ENCODE measurements at places on chromosomes 5 and 9. TPM values are rescaled to one million over a fixed set of nuclear protein-coding genes. Genes with fewer than 3 reads are reported as not detected.

GRCh38 chr9:108333530-108333983 lies 522.2 kb downstream of the ACTL7B start:
- DNase-seq = no peak

- DNase-seq = no peak
Observed at GRCh38 chr9:78539188-78539587, 242.3 kb downstream of the PSAT1 start.

DNA sequence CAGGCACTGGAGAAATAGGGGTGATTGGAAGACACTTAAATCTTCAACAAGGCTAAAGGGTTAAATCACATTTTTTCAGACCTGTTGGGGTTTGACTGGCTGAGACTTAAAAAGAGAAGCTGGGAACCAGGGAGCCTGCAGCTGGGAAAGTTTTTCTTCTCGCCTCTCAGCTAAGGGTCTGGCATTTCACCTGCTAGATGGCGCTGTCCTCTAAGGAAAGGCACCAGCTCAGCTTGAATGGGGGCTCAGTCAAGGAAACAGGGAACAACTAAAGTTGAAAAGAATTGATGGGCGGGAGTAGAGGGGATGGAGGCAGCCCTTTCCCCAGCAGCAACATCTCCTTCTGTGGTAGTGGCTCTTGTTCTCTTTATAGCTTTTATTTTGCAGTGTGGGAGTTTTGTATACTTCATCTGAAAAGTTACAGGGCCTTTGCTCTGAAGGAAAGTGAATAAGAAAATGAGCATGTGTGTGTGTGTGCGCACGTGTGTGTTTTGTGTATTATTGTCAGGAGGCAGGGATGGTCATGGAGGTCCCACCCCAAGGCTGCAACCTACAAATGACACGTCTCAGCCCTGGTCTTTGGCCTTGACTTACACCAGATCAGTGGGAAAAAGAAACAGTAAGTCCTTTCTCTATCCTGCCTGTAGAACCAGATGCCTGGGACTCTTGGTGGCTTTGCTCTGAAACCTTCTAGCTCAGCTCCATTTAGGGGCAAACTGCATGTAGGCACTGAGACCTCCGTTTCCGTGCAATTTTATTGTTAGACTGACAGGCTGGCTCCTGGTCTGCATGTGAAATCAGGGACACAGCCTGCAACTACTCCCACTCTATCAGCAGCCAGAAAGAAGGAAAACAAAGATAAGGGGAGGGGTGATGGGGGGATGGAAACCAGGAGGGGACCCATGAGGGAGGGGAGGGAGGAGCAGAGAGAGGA lies 316.2 kb upstream of the CLINT1 start:
- peak; percentile 88 for DNase-seq

DNA sequence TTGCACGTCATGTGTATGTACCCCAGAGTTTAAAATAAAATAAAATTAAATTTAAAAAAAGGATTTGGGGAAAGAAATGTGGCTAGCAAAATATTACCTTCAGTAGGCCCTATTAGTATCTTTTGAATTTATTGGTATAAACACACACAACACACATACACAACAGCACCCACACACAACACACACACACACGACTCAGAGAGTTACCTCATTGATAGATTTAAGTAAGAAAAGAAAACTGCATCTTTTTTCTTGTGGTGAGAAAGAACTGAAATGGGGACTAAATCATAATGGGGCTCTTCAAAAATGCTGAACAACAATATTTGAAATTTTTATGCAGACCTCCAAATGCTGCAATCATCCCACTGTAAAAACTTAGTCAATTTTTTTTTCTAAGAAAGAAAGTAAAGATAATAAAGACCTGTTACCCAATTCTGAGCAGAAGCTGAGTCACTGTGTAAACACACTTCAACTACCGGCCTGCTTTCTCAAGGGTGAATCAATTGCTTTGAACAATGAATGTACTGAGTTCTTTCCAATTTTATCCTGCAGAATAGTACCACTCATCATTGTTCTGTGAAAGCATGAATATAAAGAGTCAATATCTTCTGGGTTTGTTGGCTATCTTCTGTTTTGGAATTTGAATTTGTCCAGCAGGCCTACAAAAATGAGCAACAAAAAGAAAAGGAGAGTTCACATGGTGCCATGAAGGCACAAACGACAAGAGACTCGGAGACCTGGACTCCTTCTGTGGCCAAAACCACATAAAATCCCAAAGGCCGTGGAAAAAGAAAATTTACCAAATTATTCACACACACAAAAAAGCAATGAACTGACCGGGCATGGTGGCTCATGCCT lies 57.9 kb upstream of the CCNG1 start:
- no peak for DNase-seq

DNA sequence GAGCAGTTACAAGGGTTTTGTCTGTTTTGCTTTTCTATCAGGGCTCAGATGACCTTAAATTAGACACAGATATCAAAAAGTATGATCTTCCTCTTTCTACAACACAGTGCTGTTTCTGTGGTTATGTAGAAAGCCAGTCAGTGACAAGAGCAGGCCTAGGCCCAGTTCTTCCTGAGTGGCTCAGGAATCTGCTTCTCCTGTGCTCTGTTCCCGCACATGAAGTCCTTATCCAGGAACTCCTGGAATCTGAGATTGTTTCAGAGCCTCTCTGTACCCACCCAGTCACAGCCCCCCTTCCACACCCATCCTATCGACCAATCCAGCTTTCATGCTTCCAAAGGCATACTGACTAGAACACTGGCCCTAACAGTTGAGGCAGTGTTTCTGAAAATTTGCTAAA lies 40.4 kb upstream of the SMU1 start:
- DNase-seq = no peak

Gene IRX2
- total RNA-seq = 0.13 TPM

GRCh38 chr9:75146229-75146628 lies 57.9 kb downstream of the OSTF1 start:
- DNase-seq = no peak

DNA sequence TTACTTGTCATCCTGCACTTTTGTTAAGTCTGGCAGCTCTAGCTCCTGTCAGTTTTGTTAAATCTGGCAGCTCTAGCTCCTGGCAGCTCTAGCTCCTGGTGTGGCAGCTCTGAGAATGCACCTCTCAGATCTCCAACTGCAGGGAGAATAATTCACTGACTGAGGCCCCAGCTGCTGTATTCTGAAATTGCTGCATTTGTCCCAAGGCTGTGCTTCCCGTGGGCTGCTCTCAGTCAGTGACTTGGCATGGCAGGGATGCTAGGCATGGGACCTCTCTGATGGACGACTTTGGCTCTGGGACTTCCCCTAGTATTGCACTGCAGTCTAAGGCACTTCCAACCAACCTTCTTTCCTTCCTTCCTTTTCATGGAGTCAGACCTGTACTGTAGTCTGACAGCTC lies 475.7 kb downstream of the CCDC171 start:
- no peak for DNase-seq

- no peak for DNase-seq
Observed at GRCh38 chr5:98365126-98365525, 408.3 kb upstream of the RGMB start.

DNA sequence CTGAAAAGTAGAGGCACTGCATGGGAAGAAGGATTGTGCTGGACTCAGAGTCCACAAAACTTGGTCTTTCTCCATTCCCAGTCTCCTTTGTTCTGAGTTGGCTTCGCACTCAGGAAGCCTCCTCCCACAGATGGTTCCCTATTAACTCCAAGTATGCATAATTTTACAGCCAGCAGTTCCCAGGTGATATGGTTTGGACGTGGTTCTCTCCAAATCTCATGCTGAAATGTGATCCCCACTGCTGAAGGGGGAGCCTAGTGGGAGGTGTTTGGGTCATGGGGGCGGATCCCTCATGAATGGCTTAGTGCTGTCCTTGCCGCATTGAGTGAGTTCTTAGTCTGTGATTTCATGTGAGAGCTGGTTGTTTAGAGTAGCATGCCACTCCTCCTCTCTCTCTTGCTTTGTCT lies 86.6 kb downstream of the FEM1C start:
- no peak for DNase-seq

Gene S100Z
- 0.36 TPM for total RNA-seq

DNA sequence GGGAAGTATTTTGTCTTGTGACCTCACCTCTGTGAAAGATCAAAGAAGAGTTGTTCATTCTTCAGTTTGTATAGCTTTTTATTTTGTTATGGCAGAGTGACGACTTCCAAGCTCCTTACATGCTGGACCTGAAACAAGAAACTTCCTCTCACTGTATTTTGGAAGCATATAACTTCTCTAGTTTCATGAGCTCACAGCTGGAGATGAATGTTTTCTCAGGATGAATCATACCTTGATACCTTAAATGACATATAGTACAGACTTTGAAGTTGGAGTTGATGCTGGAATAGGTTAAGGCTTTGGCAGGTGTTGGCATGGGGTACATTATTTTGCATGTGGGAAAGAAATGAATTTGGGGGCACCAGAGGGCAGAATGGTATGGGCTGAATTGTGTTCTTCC lies 112.5 kb downstream of the SLC25A46 start:
- no peak for DNase-seq

DNA sequence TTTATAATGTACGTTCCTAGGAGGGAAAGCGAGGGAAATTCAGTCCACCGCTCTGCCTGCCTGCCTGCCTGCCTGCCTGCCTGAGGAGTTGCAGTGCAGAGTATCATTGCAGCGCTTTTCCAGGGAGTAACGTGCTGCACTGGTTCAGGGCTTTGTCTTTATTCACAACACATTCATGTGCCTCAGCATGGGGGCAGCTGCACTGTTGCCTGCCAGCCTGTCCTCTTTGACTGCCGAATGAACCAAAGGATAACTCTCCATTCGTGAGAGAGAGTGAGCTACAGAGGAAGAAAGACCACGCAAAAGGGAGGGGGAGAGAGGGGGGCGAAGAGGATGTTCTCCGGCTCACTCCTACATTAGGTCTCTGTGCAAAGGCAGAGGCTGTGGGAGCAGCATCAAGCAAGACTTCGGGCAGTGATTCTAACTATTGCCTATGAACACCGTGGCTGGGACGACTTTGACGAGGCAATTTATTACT lies 791.2 kb downstream of the MAT2B start:
- no peak for DNase-seq

- no peak for DNase-seq
Observed at GRCh38 chr5:122882831-122883230, 37.4 kb downstream of the SNX24 start.

Gene ARSK
- total RNA-seq = 6.9 TPM

DNA sequence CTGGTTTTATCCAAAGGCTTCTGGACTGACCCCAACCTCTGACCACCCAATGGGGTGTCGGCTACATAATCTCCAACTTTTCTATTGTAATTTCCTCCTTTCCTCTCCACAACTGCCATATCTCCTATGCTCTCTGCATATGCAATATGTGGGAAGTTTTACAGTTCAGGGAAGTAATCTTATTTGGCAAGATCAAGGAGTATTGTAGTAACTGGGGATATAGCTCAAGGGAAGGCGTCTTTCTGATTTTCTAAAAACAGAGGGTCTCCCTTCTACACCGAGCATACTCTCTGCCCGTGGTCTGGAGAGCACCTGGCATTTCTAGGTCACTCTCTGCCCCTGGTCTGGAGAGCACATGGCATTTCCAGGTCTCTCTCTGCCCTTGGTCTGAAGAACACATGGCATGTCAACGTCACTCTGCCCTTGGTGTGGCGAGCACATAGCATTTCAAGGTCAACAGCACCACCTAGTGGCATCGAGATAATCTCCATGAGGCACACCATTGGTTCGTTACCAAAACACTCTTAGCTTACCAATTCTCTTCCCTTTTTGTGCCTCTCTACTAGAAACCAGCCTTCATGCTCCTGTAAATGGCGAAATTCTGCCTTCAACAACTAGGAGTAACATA lies 616.4 kb upstream of the NUDT12 start:
- no peak for DNase-seq

DNA sequence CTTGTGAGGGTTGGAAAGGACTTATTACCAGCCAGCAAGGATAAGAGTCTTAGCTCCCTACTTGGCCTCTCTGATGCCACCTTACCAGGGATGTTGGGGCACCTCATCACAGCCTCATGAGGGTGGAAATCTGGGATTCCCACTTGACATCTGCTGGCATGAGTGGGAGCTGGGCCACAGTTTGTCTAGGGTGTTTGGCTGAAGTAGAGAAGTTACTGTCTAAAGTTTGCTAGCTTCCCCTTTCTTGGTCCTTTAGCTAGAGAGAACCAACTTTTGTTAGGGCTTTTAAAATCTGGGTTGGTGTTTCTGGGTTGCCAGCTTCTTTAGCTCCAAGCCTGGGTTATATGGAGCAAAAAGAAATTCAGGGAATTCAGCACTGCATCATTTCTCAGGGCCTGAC lies 57.5 kb upstream of the GNA14 start:
- DNase-seq = no peak

Gene DEPDC1B
- total RNA-seq = 9.8 TPM

Gene MYO10
- total RNA-seq = 25.9 TPM

GRCh38 chr5:29950416-29951145 lies 1242.9 kb upstream of the CDH6 start:
- no peak for DNase-seq

- no peak for DNase-seq
Observed at GRCh38 chr5:178372142-178372571, 139.6 kb upstream of the PHYKPL start.

- no peak for DNase-seq
Observed at GRCh38 chr5:133222040-133222439, 170.2 kb downstream of the HSPA4 start.

GRCh38 chr9:10148796-10149195 lies 464.0 kb downstream of the PTPRD start:
- DNase-seq = no peak

DNA sequence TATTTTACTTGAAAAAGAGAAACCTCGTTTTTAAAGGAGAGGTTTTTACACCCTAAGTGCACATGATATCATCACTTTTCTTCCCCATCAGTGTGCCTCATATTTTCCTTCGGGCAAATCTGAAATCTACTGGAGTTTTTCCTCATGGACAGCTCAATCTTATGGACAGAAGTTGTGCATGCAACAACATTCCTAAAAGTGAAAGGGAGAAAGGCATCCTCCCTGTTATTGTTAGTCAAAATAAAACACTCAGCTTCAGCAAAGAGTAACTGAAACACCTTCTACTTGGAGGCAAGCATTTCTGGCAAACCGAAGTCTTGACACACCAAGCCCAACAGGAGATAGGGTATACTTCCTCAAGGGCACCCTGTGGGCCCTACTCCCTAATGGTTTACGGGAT lies 217.9 kb downstream of the BNC2 start:
- DNase-seq = no peak

GRCh38 chr5:151570512-151571269 lies 20.4 kb downstream of the FAT2 start:
- DNase-seq = no peak

DNA sequence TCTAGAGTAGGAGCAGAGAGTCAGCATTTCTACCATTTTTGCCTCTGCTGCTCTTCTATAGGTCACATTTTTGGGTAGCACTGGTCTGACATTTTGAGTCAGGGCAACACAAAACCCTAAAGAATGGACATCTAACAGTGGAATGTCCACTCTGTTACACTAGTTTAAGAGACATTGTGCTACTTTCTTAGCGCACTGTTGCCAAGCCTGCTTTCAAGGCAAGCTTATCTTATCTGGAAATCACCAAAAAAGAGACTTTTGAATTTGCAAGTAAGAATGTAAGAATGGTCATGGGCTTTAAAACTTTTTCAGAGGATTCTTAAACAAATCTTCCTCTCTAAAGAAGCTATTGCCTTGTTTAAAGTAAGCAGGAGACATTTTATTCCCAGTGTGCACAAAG lies 73.0 kb upstream of the STARD4 start:
- no peak for DNase-seq

Gene PDE6A
- not detected for total RNA-seq

Gene TTC1
- total RNA-seq = 47.2 TPM

GRCh38 chr5:115386657-115387056 lies 90.2 kb upstream of the CCDC112 start:
- DNase-seq = no peak

- no peak for DNase-seq
Observed at GRCh38 chr5:128436749-128437188, 101.3 kb downstream of the FBN2 start.

Gene ROPN1L
- 0.94 TPM for total RNA-seq

All from sciatic nerve (tissue), 2 donors.